ENCODE measurements at places on chromosomes 6 and 20.
A peak's percentile ranks its signal among the peaks of the same experiment; 100 is the strongest.

DNA sequence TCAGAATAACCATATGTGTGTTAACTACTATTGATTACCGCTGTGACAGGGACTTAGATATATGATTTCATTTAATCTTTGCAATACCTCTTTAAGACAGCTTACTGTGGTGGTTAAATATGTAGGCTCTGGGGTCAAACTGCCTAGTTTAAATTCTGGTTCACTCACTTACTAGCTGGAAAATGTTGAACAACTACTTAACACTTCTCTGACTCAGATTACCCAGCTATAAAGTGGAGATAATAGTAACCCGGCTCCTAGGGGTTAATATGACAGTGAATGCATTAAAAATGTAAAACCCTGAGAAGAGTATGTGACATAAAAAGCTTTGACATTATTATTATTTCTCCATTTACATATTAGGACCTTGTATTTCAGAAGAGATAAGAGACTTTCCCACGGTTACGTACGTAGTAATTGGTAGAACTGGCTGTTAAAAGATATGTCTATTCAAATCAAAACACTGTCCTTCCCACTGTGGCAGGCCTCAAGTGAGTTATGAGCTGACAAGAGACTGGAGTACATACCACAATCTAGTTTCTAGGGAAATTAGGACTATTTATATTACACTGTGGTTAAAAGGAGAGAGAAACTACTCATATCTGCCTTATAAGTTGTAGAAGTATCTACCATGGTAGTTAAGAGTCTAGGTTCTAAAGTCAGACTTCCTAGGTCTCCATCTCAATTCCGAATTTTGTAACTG is 4.4 kb upstream of the PLCB1 start:
- no peak overlapping the region for H3K4me3 ChIP-seq
- H3K27ac ChIP-seq = no peak overlapping the region
- no peaks in the 10 kb centered on the region for H3K36me3 ChIP-seq
- H3K27me3 ChIP-seq = peaks cover 27% of the 10 kb centered on the region
- peaks cover 9% of the 10 kb centered on the region for H3K4me1 ChIP-seq

DNA sequence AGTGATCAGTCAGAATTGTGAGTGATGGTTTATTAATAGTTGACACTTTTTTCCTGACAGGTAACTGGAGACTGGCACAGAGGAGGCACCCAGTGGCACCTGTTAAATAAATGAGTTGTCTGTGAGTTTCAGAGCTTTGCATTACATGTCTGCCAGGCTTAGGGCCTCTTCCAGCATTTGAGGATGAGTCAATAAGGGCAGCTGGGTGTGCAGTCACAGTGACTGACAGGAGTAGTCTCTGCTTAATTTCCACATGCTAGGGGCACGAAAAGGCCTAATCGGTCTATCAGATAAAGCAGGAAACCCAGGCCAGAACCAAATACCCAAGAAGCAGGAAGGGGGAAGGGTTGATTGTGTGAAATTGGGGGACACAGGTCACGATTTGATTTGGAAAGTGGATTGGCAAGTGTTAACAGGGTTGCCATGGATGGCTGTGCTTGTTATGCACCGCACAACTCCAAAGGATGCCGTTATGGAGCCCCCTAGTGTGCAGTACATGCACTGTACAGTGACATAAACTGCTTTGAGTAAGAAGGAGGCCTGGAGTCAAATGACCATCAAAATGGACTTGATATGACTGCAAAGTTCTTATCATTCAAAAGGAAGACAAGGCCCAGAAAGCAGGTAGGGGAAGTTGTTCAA is 111.9 kb upstream of the GGTLC1 start:
- peaks cover 6% of the 10 kb centered on the region for H3K27me3 ChIP-seq
- DNase-seq = peak; percentile 89
- H3K27ac ChIP-seq = no peak overlapping the region
- peaks cover 20% of the 10 kb centered on the region for H3K4me1 ChIP-seq

DNA sequence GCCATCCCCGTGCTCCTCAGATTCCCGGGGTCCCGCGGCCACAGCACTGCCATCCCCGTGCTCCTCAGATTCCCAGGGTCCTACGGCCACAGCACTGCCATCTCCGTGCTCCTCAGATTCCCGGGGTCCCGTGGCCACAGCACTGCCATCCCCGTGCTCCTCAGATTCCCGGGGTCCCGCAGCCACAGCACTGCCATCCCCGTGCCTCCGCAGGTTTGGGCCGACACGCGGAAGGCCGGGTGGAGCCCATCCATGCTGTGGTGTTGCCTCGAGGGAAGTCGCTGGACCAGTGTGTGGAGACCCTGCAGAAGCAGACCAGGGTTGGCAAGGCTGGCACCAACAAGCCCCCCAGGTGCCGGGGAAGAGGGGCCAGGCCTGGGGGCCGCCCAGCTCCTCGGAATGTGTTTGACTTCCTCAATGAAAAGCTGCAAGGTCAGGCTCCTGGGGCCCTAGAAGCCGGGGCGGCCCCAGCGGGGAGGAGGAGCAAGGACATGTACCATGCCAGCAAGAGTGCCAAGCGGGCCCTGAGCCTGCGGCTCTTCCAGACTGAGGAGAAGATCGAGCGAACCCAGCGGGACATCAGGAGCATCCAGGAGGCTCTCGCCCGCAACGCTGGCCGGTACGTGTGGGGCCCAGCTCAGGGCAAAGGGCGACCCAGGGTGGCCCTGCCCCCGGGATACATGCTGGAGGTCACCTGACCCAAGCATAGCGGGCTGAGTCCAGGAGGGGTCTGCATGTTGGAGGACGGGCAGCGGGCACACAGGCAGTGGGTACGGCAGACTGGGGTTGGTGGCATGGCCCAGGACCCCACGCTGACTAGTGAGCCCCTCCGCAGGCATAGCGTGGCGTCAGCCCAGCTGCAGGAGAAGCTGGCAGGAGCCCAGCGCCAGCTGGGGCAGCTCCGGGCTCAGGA is 1.3 kb upstream of the LIME1 start:
- no peak overlapping the region for H3K4me3 ChIP-seq
- no peaks in the 10 kb centered on the region for H3K27me3 ChIP-seq
- no peak for DNase-seq
- peaks cover 19% of the 10 kb centered on the region for H3K4me1 ChIP-seq

- peaks cover 63% of the 10 kb centered on the region for H3K36me3 ChIP-seq
- no peaks in the 10 kb centered on the region for H3K4me1 ChIP-seq
- no peak for DNase-seq
- no peak overlapping the region for H3K4me3 ChIP-seq
Observed at GRCh38 chr6:143792402-143793279, 50.5 kb upstream of the LTV1 start.

- peak overlapping the region; percentile 77 for H3K27ac ChIP-seq
- peaks cover 5% of the 10 kb centered on the region for H3K27me3 ChIP-seq
- H3K4me1 ChIP-seq = peaks cover 13% of the 10 kb centered on the region
- DNase-seq = peak; percentile 83
Observed at GRCh38 chr6:22062807-22063408, 233.9 kb downstream of the PRL start.

- no peak overlapping the region for H3K27ac ChIP-seq
- H3K27me3 ChIP-seq = peaks cover 21% of the 10 kb centered on the region
- peaks cover 3% of the 10 kb centered on the region for H3K4me1 ChIP-seq
- H3K36me3 ChIP-seq = no peaks in the 10 kb centered on the region
Observed at GRCh38 chr6:29510202-29510601, 22.4 kb upstream of the MAS1L start.

- DNase-seq = no peak
- no peaks in the 10 kb centered on the region for H3K36me3 ChIP-seq
- no peak overlapping the region for H3K27ac ChIP-seq
- H3K27me3 ChIP-seq = no peaks in the 10 kb centered on the region
Observed at GRCh38 chr6:114155763-114156162, 184.8 kb upstream of the HDAC2 start.

DNA sequence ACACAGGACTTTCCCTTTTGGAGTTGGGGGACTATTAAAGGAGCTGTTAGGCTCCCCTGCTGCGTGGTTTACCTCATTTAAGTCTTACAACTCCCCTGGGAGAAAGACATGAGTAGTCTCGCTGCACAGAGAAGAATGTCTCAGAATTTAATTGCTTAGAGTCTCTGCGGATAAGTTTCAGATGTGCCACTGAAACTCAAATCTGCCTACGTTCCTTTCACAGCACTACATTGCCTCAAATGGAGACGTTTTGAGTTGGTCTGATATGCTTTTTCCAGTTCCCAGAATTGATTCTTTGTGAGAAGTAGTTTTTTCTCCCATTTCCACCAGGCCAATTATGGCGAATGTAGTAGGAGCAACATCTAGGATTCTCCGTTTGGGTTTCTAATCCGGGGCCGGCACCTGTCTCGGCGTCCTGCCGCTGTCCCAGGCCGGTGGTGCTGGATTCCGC is 532 bp upstream of the SLC35F1 start:
- peaks cover 47% of the 10 kb centered on the region for H3K27me3 ChIP-seq
- peaks cover 3% of the 10 kb centered on the region for H3K4me1 ChIP-seq
- no peak for DNase-seq
- H3K36me3 ChIP-seq = no peaks in the 10 kb centered on the region
- no peak overlapping the region for H3K27ac ChIP-seq

DNA sequence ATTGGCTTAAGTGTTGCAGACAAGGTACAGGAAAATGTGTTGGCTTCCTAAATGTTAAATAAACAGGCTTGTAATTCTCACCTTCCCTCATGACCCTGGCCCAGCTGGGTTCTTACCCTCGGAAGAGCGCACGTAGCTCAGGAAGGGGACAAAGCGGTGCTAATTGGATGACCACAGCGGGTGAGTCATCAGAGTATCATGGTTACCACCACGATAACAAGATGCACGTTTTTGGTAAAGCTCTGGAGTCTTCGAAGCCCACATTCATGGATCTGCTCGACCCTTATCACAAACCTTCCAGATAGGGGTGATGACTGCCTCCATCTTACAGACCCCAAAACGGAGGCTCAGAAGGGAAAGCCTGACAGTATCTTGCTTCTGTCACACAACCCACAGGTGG is 32.8 kb downstream of the APCDD1L start:
- DNase-seq = no peak
- peaks cover 3% of the 10 kb centered on the region for H3K4me1 ChIP-seq
- H3K27me3 ChIP-seq = peaks cover 13% of the 10 kb centered on the region

DNA sequence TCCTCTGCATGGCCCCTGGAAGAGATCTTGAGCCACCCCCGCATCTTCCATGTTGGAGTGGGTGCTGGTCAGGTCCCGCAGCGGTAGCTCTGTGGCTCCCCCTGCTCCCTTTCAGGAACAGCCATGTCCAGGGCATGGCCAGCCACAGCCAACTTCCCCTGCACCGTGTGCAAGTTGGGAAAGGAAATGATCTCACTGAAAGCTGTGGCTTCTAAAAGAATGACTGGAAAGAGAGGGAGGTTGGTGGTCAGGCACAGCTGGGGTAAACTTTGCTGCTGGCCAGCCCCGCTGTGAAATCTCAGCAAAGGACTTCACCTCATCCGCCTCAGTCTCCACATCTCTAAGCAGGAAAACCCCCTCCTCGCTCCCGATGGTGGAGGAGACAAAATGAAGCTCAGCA is 153.6 kb upstream of the CST7 start:
- no peak for DNase-seq
- H3K4me1 ChIP-seq = peaks cover 6% of the 10 kb centered on the region
- H3K4me3 ChIP-seq = no peak overlapping the region
- H3K27me3 ChIP-seq = no peaks in the 10 kb centered on the region
- H3K36me3 ChIP-seq = no peaks in the 10 kb centered on the region

DNA sequence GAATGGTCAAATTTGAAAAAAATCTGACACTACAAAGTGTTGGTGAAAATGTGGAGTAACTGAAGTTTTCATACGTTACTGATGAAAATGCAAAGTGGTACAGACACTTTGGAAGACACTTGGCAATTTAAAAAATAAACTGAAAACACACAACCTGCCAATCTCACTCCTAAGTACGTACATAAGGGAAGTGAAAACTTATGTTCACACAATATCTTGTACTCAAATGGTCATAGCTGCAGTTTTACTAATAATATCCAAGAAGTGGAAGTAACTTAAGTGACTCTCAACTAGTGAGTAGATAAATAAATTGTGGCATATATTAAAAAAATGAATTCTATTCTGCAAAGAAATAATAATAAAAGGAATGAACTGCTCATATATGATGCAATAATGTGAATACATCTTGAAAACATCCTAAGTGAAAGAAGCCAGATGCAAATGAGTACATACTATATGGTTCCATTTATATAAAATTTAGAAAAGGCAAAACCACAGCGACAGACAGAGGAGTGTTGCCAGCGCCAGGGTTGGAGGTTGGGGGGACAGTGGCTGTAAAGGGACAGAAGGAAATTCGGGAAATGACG is 198.2 kb downstream of the ERMARD start:
- no peak for DNase-seq
- no peaks in the 10 kb centered on the region for H3K4me1 ChIP-seq
- H3K27ac ChIP-seq = no peak overlapping the region
- H3K4me3 ChIP-seq = no peak overlapping the region

DNA sequence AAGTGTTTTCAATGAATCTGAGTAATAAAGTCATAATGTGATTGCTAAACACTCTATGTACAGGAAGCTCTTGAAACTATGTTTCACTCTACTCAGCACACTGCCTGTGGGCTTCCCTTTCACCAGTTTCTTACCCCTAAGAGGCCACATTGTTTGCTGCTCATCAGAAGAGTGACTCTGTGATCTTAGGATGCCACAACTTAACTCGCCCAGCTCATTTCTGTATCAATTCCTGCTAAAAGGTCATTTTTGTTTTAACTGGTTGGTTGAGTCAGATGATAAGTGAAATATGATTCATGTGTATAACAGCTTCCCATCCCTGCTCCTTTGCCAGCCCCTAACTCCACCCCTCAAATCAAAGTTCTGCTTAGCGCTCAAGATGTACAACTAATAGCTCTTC is 9.8 kb upstream of the NDUFAF4 start:
- H3K4me1 ChIP-seq = peaks cover 16% of the 10 kb centered on the region
- no peaks in the 10 kb centered on the region for H3K36me3 ChIP-seq
- H3K27me3 ChIP-seq = peaks cover 25% of the 10 kb centered on the region
- H3K4me3 ChIP-seq = no peak overlapping the region
